ENCODE measurements at places on chromosomes 4 and X.

DNA sequence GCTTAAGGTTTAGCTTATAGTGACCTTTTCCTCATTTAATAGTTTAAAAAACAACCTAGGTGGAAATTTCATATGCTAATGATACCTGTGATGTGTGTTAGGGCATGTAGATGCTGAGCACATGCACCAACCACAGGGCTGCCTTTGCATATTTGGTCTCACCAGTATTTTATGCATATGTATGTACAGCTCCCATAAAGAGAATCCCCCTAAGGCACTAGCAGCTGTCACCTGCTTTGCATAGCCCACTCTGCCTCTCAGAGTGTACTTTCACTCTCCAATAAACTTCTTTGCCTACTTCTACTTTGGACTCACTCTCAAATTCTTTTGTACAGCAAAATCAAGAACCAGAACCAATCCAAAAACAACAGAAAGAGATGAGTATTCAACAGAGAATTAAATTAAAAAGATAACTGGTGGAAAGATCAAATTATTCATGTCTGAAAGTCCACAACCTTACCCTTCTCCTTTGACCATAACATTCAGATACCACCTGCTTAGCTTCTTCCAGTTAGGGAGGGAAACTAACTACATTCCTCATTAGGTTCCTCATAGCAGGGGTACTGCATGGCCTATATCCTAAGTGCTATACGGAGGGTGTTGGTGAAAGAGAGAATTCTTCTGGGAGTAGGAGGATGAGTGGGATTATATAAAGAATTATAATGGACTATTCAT is 250.5 kb downstream of the STPG2 start:
- DNase-seq = no peak

DNA sequence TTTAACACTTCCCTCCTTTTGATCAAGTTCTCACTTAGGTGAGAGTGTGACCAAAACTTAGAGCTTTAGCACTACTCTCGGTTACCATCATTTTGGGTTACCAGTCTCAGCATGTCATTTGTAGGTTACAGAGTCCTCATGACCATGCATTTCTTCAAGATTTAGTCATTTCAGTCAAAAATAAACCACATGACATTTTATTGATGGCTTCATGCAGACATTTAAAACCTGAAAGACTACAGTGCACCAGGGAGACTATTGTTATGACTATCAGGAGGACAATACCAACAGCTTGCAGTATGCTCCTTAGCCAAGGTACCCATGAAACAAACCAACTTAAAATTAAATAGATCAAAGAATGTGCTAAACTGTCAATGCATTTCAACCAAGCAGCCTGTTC is 498.1 kb upstream of the FSTL5 start:
- DNase-seq = no peak

GRCh38 chr4:102454268-102454667 is 46.9 kb upstream of the NFKB1 start:
- peak; percentile 63 for DNase-seq

DNA sequence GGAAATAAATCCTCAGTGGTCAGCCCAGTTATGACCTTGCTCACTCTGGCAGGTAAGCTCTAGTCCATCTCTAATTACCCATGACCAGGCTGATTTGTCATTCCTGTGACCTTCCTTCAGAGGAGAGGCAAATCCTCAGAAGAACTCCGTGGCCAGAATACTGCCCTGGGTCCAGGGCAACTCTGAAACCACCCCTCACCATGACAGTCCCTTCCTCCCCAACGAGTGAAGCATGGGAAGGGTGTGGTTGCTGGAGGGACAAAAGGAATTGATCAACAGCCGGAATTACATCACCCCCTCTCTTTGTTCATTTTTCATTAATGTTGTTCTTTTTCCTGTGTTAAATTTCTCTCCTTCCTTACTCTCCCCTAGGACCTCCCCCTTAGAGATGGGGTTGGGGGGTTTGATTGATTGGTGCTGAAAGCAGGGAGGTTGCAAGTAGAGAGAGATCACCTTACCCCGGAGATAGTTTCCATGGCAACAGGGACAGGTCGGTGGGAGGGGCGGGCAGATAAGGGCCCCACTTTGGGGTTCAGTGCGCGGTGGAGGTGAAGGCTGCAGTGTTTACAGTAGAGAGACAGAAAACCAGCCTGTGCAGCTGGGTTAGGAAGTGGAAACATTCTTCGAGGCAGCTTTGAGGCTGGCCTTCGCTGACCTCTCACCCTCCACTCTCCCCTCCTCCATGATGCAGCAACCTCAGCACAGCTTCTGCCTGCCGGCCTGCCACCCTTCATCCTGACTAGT is 647.4 kb downstream of the BCOR start:
- DNase-seq = no peak

DNA sequence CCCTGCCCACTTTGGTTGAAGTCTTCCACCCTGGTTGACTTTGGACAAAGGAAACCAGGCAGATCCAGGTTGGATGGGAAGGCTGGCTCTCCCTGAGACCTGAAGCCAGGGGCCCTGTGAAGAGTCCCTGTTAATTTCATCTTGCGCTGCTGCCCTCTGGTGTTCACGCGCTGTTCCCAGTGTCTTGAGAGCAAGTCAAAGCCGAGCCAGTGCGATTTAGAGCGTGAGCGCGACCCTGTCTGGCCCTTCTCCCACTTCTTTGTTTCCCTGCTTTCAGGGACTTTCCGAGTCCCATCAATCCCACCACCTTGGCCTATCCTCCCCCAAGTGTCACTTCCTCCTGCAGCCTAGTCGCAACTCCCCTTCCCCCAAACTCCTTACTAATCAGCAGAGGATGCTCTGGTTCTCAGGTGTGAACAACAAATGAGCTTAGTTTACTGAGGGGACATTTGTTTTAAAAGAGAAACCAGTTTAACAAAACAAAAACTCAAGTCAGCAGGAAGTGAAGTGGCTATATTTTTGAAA is 25.8 kb upstream of the CHRNA9 start:
- no peak for DNase-seq
